Urinary bladder (tissue), 4 donors: ENCODE measurements at places on chromosomes 3 and 15.

DNA sequence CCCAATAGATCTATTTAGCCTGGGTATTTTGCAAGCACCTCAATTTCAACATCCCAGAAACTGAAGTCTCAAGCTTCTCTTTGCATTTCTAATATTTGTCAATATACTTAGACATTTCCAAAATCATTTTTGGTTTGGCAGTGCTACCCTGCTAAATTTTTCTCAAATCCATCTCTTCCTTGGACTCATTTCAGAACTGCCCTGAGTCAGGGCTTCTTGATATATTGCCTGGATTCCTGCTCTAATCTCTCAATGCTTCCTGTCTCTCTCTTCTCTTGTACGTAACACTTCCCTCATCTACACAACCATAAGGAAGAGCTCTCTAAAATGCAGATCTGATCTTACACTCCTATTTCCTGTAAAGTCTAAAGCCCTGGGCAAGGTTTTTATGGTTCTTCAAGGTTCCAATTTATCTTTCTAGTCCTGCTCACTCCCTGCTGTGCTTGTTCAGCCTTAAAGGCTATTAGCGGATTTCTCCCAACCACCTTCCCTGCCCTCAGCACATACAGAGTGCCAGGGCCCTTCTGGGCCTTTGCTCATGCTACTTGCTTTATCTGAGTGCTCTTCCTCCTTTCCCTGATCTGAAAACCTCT lies 53.0 kb upstream of the MME start:
- DNase-seq, result no peak

- no peak for DNase-seq
Observed at GRCh38 chr15:99197856-99198255, 51.5 kb downstream of the TTC23 start.

DNA sequence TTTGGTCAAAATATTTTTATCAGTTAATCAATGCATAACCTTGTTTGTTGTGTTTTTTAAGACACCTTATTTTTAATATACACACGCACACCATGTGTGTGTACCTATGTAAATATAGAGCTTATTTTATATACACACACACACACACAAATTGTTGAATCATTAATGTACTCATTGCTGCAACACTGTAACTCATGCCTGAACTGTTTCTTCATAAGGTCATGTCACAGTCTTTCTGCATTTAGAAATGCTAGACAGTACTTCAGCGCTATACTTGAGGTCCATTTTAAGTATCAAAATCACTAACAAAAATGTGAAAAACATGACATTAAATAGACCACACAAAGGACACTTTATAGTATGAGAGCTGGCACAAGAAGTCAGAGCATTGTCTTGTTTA lies 589.4 kb downstream of the SI start:
- DNase-seq, result no peak

GRCh38 chr15:36325206-36325605 lies 254.2 kb upstream of the CDIN1 start:
- no peak for DNase-seq

- no peak for DNase-seq
Observed at GRCh38 chr3:29153811-29154210, 127.1 kb upstream of the RBMS3 start.

- DNase-seq, result no peak
Observed at GRCh38 chr15:74955017-74955416, 1.6 kb downstream of the RPP25 start.

- no peak for DNase-seq
Observed at GRCh38 chr3:194961149-194961548, 275.5 kb downstream of the FAM43A start.

DNA sequence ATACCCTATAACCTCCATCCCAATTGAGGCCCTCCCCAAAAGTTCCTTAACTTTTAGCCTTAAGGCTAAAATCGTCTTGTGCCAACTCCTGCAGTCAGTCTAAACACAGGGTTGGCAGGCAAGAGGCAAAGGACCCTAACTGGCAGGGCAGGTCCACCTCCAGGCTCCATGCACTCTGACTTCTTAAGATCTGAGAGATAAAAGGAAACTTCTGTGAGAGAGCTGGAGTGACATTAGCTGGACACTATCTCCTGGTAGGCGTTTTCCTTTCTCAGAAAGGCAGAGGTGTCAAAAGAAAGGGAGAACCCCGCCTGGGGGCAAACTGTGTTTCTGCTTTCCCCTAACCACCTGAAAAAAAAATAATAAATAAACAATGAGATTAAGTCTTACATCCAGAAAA lies 3.6 kb downstream of the CHSY1 start:
- DNase-seq, result no peak

GRCh38 chr3:21330293-21330692 lies 420.7 kb downstream of the ZNF385D start:
- DNase-seq, result no peak

- no peak for DNase-seq
Observed at GRCh38 chr3:100155128-100155527, 40.8 kb upstream of the FILIP1L start.

GRCh38 chr15:63030101-63030551 lies 12.4 kb upstream of the TPM1 start:
- DNase-seq, result no peak

GRCh38 chr15:40843885-40844695 lies at the start of gene SPINT1:
TSS of gene SPINT1 (plus strand) at chr15:40844048. CDS start at chr15:40844555, 507 bp downstream.
- no peak for DNase-seq

DNA sequence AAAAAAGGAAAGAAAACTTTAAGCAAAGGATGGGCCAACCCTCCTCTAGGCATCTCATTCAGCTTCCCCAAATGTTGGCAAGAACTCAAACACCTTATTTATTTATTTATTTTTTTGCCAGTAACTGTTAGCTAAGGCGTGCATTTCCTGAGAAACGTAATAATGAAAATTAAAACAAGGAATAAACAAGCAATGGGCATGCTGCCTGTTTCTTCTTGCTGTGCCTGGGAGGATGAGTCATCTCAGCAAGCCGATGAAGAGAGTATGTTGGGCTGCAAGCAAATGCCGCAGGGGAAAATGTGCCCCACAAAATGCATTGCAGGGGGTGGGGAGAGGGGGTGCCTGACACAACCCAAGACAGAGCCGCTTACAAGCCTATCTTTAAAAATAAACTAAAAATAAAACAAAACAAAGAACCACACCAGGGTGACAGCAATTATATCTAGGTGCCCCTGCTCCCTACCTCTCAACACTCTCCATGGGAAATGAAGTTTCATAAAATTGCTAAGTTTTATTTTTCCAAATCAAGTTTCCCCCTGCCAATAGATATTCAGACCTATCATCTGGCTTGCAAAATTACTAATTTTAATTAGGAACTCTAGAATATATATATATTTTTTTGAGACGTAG lies 40.3 kb downstream of the EIF4E3 start:
- no peak for DNase-seq

- DNase-seq, result no peak
Observed at GRCh38 chr3:59510576-59510975, 460.8 kb upstream of the CFAP20DC start.

- DNase-seq, result no peak
Observed at GRCh38 chr3:113174801-113175485, 36.4 kb upstream of the BOC start.

- peak; percentile 33 for DNase-seq
Observed at GRCh38 chr15:69976366-69976994, 121.2 kb downstream of the TLE3 start.

GRCh38 chr15:41661518-41662225 lies 1.5 kb downstream of the MGA start:
- peak; percentile 35 for DNase-seq

- no peak for DNase-seq
Observed at GRCh38 chr3:146131616-146132410, 29.2 kb downstream of the PLOD2 start.

DNA sequence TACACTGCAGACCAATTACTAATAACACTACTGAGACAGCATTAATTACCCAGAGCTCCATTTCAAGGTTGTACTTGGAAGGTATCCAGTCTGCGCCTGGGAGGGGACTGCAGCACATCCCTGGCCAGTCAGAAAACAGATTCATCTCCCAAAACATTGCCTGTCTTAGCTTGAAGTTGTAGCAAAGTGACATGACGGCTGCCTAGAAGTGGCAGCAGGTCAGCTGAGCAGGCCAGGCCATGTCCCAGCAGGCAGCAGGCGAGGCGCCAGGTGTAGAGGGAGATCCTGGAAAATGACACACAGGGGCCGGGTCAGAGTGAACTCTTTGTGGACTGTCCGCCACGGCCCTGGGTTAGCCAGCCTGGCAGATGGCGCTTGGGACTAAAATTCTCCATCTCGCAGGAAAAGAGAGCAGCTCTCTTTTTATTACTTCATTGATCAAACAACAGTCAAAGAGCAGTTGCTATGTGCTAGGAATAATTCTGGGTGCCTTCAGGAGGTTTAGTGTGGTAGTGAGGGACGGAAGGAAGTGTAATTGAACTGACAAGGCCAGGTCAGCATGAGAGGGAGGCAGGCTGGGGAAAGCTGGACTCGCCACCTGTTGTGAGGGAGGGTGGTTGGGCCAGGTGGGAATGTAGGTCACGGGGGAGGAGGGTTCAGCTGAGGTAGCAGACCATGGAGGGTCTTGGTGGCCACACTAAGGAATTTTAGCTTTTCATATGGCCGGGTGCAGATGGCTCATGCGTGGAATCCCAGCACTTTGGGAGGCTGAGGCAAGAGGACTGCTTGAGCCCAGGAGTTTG lies 1.3 kb upstream of the MAP6D1 start:
- no peak for DNase-seq

- DNase-seq, result no peak
Observed at GRCh38 chr3:10473581-10474274, 31.7 kb downstream of the ATP2B2 start.

GRCh38 chr3:124297062-124297980 lies 305.4 kb upstream of the ROPN1 start:
- no peak for DNase-seq

DNA sequence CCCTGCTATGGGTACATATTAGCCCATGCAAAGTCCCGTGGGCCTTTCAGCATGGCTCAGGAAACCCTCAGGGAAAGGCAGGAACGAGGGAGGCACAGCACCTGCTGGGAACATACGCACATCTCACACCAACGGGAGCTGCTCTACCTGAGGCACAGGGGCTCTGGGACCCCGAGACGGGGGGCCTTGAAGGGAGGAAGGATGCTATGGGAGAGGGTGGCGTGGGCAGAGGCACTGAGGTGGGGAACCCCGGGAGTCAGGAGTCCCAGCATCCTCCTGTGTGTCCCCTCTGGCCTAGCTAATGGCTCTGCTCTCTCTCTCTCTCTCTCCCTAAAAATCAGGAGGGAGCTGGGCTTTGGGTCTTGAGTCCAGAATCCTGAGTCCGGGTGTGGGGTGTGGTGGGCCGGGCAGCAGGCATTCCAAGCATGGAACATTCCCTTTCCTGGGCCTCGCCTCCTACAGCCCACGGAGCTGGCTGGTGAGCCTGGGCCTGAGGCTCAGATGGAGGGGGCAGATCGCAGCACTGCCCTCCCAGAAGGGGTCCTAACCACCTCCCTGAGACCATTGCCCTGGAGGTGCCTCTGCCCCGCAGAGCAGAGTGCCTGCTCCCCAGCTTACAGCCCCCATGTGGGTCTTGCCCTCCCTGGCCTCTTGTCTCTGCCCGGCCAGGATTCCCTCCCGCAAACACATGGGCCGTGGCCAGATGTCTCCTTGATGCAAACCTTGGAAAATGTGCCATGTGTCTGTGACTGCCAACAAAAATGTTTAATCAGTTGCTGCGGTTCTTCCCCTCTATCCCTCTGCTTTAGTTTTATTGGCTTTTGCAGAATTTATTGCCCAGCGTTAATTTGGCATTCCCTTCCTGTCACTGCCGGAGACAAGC lies 101.6 kb downstream of the TMEM266 start:
- no peak for DNase-seq

DNA sequence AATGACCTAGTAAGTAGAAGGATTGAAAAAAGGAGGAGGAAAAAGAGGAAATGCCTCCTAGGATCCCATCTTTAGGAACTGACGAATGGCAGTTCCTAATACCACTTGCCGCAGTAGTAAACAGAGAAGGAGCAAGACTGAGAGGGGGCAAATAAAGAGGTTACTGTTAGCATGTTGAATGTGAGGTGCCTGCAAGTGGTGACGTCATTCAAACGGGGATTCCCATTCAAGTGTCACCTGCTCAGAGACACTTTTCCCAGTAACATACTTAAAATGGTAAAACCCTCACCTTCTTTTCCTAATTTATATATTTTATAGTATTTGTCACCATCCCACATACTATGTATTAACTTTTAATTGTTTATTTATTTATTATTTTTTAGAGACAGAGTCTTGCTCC lies 178.9 kb downstream of the IL5RA start:
- no peak for DNase-seq

DNA sequence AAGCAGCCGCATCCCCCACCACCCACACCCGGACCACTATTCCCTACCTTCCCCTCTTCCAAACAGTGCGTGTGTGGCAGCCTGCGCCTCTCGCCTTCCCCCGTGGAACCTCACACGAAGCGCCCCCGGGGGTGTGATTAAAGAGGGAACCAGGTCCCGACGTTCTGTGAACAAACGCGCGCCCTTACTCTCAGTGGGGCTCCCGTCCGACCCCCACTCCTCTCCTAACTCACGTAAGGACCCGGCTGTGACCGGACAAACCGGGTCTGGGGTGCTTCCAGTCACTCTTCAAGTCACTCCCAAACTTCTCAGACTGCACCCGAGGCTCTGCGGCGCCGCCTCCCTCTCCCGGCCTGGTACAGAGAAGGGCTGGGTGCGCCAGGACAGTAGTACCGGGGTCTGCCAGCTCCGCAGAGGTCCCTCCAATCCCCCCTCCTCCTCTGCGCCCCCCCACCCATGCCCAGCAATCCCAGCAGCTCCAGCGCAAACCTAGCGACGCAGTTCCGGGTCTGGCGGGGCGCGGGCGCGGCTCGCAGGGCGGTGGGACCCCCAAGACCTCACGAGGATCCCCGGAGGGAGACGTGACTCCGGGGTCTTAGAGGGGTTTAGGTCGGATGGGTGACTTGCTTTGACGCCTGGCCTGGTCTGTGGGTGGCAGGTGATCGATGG lies 574 bp downstream of the DUOXA1 start:
- DNase-seq, result no peak

DNA sequence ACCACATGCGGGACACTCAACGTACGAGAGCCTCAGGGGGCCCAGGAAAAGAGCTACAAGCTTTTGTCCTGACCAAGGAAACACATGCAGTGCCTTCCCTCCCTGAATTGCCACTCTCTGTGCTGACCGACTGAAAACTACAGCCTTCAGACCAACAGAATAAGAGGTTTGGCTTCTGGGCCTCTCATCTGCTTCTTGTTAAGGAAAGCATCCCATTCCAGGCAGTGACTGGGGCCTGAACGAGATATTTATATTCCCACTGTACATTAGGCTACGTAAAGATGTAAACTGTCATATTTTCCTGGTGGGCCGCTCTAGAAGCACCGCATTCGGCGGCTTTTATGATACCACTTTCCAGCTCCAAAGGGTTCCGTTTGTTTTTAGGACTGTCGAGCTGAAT lies 208.9 kb upstream of the TPM1 start:
- DNase-seq, result no peak

DNA sequence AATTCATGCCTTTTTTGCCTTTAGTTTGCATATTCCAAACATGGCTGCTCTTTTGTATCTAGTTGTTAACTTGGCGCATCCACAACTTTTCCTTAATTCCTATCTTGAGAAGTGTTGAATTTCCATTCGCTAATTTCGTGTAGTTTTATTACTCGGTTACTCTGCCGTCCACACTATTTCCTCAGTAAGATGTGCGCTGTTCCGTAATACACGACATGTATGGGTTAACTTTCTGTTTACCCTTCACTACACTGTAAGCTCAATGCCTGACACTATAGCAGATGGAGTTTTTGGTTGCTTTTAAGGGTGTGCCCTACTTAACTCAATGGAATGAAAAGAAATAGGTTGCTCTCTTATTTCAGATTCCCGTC lies 724 bp downstream of the RPSA start:
- no peak for DNase-seq
